ENCODE measurements at places on chromosomes 7 and 10.

GRCh38 chr10:71622154-71622526 is 97.4 kb downstream of the C10orf105 start:
- DNase-seq = peak; percentile 69

GRCh38 chr7:104106108-104106905 is 101.5 kb downstream of the ORC5 start:
- no peak for DNase-seq

GRCh38 chr10:13712837-13713581 is 126.2 kb downstream of the PRPF18 start:
- DNase-seq = peak; percentile 35

GRCh38 chr7:29926216-29926615 is 63.4 kb downstream of the SCRN1 start:
- DNase-seq = no peak

GRCh38 chr10:104641187-104641936 is at the start of gene SORCS3:
TSS of gene SORCS3 (plus strand) at chr10:104641290.
- no peak for DNase-seq

DNA sequence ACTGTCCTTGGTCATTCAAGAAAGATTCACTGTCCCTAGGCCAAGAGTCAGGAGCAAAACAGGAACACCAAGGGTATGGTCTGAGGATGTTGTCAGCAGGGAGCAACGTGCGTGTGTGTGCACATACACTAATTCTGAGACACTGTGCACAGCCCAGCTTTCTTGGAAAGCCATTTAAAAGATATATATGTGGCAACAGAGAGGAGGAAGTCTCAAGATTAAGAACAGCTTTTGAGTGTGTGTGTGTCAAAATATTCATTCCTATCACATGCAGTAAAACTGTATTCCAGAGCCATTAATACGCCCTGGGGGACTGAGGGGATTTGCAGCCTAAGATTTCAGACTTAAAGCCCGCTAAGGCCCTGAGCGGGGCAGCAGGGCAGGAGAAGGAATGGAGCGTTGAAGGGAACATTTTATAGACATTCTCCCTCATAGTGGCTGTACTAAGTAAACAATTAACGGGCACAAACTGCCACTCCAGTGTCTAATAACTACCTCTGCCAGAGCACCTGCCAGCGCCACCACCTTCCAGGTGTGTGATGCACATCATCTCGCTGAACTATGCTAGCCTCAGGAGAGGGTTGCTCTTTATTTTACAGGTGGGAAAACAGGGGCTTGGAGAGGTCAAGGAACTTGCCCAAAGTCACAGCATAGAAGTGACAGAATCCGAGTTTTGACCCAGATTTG is 2.0 kb downstream of the NOD1 start:
- no peak for DNase-seq

- peak; percentile 89 for DNase-seq
Measured at GRCh38 chr10:29735628-29736365, 101.0 kb upstream of the SVIL start.

DNA sequence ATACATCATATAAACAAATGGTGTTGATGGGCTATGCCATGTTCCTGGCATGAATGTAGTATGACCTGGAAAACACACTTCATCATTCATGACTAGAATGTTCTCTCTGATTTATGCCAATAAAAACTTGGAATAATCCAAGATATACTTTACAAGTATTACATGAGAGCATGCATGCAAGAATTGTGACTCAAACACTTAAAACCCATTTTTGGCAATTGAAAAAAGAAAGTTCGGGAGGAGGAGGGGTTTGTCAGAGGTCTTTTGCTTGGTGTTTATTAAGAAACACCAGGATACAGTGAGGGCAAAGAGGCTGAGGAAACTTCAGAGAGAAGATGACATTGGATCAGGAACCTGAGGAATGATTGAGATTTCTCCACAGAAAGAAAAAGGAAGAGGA is 10.2 kb upstream of the CUL1 start:
- no peak for DNase-seq

DNA sequence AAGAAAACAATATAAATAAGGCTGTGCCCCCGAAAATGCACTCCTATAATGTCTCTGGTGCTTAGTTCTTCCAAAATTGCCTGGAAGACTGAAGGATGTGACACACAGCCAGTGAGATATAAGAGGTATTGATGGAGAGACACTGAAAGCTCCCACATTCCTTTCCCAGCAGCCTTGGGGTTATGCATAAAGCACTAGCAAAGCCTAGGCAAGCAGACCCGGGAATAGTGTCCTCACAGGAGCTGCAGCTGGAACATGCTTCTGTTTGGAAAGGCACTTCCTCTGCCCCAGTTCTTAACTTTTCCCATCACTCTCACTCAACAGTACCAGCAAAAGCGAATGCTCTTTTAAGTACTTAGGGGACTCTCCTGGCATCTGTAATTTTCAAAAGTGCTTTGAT is 178.0 kb downstream of the AMPH start:
- no peak for DNase-seq

GRCh38 chr10:62851442-62851841 is 35.3 kb upstream of the EGR2 start:
- no peak for DNase-seq

- no peak for DNase-seq
Measured at GRCh38 chr7:102446387-102447156, 13.2 kb downstream of the ORAI2 start.

GRCh38 chr7:20510573-20510900 is 104.9 kb upstream of the ABCB5 start:
- no peak for DNase-seq

GRCh38 chr7:36349626-36350025 is 40.0 kb upstream of the ANLN start:
- no peak for DNase-seq

GRCh38 chr7:33554576-33554975 is 350.8 kb upstream of the BMPER start:
- DNase-seq = no peak

GRCh38 chr7:158782761-158783401 is 46.4 kb downstream of the ESYT2 start:
- DNase-seq = peak; percentile 60

DNA sequence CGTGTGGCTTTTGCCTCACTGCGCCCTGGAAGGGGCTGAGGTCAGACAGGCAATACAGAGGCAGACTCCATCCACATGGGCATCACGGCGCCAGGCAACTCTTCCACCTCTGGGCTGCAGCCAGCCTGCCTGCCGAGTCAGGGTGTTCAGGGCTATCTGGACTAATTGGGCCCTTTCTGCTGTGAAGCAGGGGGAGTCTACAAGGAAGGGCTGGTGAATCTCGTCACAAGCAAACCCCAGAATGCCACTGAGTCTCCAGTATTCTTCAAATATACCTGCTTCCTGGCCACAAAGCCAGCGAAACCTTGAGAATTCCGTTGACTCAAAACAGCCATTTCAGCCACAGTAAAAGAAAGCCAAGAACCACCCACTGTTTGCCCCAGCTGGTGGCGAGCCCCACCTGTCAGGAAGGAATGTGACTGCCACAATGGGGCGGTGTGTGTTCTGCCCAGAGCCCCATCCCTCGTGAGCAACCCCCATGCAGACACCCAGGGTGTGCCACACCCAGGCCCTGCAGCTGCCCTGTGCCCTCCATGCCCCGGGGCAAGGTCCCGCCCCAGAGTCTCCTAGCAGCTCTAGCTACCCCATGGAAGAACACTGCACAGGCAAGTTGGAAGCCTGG is 117.3 kb downstream of the FAM53B start:
- no peak for DNase-seq

GRCh38 chr10:43211030-43211429 is 55.8 kb downstream of the RASGEF1A start:
- no peak for DNase-seq

DNA sequence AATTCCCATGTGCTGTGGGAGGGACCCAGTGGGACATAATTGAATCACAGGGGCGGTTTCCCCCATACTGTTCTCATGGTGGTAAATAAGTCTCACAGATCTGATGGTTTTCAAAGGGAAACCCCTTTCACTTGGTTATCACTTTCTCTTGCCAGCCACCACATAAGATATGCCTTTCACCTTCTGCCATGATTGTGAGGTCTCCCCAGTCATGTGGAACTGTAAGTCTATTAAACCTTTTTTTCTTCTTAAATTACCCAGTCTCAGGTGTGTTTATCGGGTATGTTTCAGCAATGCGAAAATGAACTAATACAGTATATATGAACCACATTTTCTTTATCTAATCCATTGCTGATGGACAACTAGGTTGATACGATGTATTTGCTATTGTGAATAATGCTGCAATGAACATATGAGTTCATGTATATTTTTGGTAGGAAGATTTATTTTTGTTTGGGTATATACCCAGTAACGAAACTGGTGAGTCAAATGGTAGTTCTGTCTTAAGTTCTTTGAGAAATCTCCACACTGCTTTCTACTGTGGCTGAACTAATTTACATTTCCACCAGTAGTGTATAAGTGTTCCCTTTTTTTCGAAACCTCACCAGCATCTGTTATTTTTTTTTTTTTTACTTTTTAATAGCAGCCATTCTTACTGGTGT is 70.0 kb upstream of the HGF start:
- DNase-seq = no peak

DNA sequence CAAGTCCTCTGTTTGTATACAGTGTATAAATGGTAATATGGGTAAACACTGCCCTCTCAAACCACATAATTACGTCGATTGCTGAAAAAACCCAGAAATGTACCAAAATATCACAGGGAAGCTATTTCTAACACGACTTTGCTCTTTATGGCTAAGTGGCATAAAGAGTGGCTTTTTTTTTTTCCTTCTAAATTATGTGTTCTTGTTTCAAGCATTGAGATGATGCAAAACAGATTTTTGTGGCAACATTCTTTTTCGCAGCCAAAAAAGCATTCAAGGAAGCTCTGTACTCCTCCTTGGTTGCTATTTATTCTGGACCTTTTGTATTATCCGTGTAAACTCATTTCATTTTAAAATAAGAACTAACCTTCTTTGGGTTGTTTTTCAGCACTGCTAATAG is 138.9 kb downstream of the VTI1A start:
- DNase-seq = no peak

GRCh38 chr10:77398986-77399755 is 238.4 kb downstream of the KCNMA1 start:
- no peak for DNase-seq

DNA sequence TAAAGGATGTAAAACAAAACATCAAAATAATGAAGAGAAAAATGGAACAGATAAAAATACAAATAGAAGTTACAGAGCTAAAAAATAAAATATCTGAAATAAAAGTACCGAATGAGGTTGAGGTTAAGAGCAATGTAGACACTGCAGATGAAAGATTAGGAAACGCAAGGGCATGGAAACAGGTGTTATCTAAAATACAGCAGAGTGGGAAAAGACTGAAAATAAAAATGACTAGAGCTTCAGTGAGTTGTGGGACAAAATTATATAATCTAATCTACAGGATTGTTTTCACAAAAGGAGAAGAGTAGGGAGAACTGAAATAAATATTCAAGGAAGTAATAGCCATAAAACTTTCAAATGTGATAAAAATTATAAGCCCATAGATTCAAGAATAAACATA is 123.8 kb downstream of the PTEN start:
- DNase-seq = no peak

DNA sequence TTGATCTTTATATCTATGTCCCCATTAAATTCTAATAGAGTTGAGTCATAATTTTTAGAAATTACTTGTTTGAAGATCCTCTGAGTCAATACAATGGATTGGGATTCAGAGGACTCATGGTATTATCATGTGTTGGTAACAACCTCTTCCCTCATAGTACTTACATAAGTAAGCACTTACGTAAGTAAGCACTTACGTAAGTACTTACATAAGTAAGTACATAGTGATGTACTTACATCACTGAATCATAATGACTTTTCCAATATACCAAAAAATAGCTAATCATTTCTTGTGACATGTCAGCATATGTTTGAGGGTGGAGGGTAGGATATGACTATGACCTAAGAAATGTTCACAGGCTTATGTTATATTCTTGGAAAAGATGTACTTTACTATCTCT is 740.5 kb downstream of the SORCS1 start:
- no peak for DNase-seq

GRCh38 chr7:121286186-121286585 is 42.6 kb upstream of the WNT16 start:
- DNase-seq = no peak

DNA sequence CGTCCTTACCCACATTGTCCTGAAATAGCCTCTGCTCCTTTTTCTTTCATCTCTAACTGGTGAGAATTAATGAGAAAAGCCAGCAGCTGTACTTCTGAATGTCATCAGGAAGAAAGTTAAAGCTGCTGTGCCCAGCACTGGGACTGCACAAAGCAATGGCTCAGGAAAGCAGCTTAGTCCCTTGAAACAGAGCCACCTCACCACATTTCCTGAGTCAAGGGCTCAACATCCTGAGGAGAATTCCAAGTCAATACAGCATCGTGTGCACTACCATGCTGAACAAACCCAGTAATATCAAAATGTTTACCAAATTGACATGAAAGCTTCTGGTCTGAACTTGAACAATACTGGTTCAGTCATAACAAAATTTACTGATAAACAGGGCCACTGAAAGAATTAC is 140.1 kb downstream of the KMT2E start:
- no peak for DNase-seq

DNA sequence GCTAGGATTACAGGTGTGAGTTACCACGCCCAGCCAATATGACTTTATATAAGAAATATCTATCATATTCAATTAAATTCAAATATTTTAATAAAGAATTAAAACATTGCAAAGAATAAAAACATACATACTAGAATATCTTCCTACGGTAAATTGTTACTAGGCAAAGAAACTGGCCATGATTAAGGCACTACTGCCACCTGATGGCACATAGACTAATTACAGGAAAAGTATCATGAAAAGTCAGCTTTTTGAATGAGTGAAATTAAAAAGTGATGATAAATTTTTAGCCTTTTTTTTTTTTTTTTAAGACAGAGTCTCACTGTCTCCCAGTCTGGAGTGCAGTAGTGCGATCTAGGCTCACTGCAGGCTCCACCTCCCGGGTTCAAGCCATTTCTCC is 30.9 kb downstream of the MRPS33 start:
- no peak for DNase-seq

- no peak for DNase-seq
Measured at GRCh38 chr10:66572700-66573099, 353.1 kb upstream of the LRRTM3 start.

DNA sequence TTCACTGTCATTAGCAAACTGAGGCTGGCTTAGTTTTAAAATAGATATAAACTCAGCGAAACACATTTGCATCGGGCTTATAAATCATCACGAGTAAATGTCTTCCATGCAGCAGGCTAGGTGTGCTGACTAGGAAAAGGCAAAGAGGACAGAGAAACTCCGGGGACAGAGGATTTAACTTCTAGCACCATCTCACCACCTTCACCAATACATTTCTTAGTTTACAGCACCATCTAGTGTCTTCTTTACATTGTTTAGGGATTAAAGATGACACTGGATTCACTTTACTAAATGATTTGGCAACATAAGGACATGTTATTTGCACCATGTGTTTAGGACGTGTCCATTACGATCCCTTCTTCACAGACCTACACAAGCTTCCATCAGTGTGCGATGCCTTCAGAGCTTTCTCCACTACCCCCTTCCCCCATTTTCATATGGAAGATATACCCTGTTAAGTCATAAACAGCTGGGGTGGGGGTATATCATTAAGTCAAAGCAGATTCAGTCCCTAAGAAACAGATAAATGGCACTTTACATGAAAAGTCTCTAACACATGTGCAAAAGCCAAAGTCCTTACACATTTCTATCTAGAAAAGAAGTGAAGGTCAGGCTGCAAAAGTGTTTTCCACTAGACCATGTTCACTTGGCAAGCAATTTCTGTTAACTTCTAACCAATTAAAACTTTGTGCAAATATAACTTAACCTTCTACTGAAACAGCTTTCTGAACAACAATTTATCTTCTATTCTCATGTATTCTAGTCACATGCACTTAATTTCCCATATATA is 103.3 kb downstream of the GRB10 start:
- DNase-seq = no peak

- no peak for DNase-seq
Measured at GRCh38 chr7:4386190-4386589, 295.9 kb upstream of the FOXK1 start.

- no peak for DNase-seq
Measured at GRCh38 chr7:154996101-154996500, 6.8 kb downstream of the PAXIP1 start.

All from ovary (tissue), 10 donors.